Stimulated activated CD4-positive, alpha-beta T cell treated with anti-CD3 and anti-CD28 coated beads, Interleukin-4, amount 100 ng/mL, for 24 hours (primary cell): ENCODE measurements at places on chromosomes 3 and 15.

- peak; percentile 52 for DNase-seq
Measured at GRCh38 chr3:111595232-111595631, at the start of gene ZBED2. Gene ZBED2 (minus strand): TSS chr3:111595346. CDS start chr3:111594201, 1,145 bp downstream.

DNA sequence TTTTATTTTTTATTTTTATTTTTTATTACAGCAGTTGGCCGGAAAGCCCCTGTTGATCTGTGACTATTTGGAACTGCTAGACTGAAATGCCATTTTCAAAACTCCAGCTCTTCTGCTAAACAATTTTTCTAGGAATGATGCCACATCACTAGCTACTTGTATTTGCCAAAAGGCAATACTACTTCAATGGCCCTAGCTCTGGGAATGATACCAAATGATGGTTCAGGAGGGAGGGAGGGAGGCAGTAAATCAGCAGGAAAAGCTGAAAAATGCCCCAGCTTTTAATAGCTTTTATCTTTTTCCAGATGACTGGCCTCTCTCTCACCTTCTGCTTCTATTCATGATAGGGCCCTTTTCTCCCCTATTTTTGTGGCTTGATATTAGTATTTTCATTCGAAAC, 2.6 kb upstream of the CHL1 start:
- no peak for DNase-seq

GRCh38 chr3:11045536-11045935, 53.0 kb downstream of the SLC6A1 start:
- no peak for DNase-seq

GRCh38 chr3:194617143-194617671, 16.0 kb downstream of the TMEM44 start:
- no peak for DNase-seq

DNA sequence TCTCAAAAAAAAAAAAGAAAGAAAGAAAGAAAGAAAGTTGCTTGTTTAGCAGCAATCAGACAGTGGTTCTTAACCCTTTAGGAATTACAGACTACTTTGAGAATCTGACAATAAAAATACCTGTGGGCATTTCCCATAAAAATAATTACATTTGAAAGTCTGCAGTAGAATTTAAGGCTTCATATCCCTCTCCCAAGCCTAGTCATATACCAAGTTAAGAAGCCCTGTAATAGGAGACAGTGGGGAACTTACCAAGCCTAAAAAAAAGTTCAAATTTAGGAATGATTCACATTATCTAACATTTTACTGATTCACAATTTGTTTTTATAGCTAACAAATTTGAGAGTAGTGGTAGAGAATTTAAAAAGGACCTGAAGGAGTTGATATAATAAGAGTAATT, 47.5 kb downstream of the LRRFIP2 start:
- DNase-seq = no peak

DNA sequence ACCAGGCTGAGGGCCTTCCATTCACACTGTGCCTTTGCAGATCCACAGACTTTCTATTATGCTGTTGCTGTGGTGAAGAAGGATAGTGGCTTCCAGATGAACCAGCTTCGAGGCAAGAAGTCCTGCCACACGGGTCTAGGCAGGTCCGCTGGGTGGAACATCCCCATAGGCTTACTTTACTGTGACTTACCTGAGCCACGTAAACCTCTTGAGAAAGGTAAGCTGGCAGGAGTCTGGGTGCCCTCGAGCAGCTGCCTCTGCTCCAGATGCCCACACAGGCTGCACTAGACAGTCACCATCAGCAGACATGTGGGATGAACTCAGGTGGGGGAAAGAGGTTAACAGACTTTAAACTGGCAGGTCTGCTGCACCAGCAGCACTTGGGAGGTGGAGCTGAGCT, 8.3 kb downstream of the TF start:
- DNase-seq = no peak

DNA sequence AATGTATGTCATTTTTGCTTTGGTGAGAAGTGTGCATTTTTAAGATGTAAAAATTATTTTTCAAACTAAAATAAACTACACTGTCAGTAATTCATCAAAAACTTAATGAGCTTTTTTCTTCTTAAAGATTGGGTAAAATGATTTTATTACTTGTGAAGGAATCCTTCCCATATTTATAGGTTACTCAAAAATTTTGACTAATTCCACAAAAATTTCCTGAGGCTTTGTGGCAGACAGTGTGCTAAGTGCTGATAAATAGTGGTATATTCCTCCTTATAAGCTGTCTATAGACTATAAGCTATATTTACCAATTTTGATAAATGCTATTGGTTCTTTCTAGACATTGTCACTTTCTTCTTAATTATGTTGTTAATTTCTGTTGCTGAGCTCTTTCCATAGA, 284.5 kb upstream of the SEMA6D start:
- DNase-seq = no peak

- peak; percentile 71 for DNase-seq
Measured at GRCh38 chr15:76994971-76995945, at the start of gene PSTPIP1. Gene PSTPIP1 (plus strand): TSS chr15:76995126. CDS start chr15:76995574, 448 bp downstream.

DNA sequence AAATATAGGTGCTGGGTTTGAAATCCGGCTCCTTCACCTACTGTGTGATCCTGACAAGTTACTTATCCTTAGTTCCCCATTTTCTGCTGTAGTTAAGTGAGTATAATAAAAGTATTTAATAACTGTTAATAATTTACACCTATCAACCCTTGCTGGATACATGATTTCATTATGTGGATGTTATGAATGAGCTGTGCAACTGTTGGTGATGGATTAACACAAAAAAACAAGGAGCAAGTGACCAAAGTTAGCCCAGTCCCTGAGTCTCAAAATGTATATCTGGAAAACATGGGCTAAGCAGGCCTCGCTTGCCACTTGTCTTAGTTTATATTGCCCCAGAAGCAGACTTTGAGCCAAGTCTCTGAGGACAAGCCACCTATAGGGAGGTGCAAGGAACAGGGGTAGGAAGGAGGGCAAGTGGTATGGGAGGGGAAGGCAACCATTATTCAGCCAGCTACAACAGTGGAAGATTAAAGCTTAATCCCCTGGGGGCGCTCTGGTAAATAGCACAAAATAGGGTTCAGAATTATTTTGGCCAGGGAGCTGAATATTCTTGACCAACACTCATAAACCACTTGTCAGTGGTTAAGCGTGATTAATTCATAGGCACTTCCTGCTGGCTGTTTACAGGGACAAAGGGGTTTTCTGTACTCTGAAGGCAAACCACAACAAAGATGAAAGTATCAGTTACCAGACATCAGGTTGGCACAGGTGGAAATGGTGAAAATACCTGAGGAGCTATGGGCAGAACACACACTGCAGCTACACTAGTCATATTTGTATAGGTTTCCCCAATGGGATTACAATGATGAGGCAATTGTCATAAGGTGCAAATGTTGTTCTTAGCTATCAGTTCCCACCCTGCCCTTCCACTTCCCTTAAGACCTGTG, 76.2 kb downstream of the TRIM42 start:
- DNase-seq = no peak

DNA sequence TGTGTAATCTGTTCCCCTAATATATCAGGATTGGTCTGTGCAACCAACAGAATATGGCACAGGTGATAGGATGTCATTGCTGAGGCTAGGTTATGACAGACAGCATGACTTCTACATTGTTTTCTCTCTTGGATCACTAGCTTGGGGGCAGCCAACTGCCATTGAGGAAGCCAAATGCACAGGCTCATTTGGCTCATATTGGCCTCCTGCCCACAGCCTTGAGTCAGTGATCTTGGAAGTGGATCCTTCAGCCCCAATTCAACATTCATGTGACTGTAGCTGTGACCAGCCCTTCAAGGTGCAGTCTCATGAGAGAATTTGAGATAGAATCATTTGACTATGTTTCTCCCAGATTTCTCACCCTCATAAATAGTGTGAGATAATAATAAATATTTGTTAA, 675.6 kb downstream of the GRM7 start:
- DNase-seq = no peak

DNA sequence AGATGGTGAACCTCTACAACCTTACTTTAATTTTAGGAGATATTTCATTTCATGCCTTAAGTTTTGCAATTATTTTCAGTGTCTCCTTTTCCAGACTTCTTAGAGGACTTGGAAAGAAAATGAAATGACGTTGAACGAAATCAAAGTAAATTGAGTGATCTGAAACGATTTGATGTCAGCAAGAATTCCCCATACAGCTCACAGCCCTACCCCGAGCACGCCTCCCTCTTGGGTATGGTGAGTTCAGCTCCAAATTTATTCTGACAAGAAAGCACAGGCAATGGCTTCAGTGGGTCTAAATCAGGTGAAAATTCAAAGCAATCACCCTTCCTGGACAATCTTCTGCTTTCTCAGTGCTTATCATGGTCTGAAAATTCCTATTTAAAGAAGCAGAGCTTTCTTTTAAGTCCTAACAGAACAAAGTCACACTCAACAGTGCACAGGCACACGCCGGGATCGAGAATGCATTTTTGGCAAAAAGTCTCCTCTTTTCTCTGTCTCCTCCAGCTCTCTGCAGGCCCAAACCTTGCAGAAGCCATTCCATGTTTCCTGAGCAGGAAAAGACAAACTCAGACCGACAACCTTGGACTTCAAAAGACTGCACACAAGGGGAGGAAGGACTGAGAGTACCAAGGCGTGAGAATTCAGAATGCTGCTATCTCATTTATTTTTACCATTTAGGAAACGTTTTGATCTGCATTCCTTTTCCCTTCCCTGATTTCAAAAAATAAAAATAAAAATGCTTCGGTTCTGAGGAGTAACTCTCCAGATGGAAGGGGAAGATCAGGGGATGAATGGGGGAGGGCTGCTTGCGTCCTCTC, 72.0 kb downstream of the CCNL1 start:
- DNase-seq = no peak

GRCh38 chr3:197432384-197433127, 123.2 kb downstream of the BDH1 start:
- DNase-seq = no peak

- DNase-seq = no peak
Measured at GRCh38 chr3:130918328-130918727, 24.4 kb downstream of the ATP2C1 start.

GRCh38 chr15:52463638-52464037, 65.0 kb downstream of the MYO5A start:
- no peak for DNase-seq

DNA sequence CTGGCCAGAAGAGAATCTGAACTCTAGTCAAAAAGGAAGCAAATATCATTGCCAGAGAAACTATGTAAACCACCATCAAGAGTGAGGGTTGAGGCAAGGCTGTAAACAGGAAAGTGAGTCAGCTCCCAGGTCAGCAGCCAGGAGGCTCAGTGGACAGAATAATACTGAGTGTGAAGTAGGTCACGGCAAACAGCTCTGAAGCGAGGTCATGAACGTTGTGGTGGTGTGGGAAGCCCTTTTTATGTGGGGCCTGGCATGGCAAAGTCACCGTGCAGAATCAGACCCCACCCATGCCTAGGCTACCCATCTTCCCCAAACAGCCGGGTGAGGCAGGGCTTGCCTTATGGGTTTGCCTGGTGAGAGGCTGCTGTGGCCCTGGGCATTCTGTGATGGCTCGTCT, 43.9 kb downstream of the THBS1 start:
- peak; percentile 67 for DNase-seq

DNA sequence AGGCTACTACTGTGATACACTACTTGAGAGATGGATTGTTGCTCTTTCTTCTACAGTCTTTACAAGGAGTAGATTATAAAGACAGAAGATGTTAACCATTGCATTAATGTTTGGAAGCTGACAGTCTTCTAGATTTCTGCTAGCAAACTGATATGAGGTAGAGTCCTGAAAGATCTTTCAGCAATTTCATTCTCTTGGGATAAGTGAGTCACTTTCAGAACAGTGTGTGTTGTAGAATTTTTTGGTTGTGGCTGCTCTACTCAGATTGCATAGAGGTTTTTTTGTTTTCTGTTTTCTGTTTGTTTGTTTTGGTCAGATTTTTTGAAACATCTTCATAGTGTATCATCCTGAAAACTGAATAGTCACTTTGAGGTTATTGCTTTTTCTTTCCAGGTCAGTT, 17.1 kb downstream of the TNFSF10 start:
- no peak for DNase-seq

GRCh38 chr15:69794645-69795469, 302.9 kb downstream of the TLE3 start:
- DNase-seq = no peak

DNA sequence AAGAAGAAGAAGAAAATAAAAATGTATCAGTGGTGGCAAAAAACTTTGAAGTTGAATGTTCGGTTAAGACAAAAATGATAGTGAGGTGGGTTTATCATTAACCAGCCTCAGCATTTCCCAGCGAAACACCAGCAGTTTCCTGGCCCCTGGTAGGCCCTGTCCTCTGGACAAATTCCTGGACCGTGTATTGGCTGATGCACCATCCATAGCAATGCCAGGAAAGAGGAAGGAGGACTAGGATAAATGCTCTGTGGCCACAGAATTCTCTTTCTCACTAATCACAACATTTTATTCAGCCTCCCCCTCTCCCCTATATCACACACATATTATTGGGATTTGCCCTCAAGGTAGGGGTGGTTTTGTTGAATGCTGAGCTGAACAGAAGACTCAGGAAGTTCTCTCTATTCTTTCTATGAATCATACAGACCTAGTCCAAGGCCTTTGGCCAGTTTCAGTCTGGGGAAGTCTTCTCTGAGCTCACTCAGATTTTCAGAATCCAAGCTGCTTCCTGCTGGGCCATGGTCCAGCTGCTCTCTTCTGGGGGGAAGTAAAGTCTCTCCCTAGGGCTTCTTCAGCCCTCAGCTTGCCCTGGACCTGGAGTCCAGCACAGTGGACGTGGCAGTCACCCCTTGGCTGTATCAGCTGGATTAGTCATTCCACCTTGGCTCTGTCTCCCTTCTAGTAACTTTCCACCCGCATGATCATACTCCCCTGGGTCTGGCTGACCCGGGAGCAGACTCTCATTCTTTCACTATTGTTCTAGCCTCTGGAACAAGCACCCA, 27.6 kb downstream of the SLC28A1 start:
- DNase-seq = no peak

DNA sequence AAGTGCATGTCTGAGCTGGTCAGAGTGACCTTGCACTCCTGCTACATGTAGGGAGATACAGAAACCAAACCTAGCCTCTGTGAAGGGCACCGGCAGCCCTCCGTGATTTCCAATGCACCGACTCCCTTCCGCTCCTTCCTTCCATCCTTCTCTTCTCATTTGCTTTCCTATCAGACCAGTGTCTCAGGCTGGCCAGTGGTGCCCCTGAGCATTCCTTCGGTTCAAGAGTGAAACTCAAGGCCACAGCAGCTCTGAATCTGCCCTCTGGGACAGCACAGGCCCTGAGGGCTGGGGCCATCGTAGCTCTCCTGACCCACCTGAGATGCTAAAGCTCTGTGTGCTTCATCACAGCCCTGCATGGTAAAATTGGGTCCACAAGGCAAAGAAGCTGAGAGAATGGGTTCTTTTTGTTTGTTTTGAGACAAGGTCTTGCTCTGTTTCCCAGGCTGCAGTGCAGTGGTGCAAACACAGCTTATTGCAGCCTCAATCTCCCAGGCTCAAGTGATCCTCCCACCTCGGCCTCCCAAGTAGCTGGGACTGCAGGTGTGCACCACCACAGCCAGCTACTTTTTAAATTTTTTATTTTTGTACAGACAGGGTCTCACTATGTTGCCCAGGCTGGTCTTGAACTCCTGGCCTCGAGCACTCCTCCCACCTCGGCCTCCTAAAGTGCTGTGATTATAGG, 2.3 kb upstream of the BMF start:
- DNase-seq = no peak
